ENCODE measurements at places on chromosomes 11 and 22. TPM values are rescaled to one million over a fixed set of nuclear protein-coding genes. Genes with fewer than 3 reads are reported as not detected.
A peak's percentile ranks its signal among the peaks of the same experiment; 100 is the strongest.

GRCh38 chr11:81995889-81996288, 737.8 kb downstream of the FAM181B start:
- no peak overlapping the region for H3K4me3 ChIP-seq
- no peak overlapping the region for H3K27ac ChIP-seq
- H3K27me3 ChIP-seq = no peaks in the 10 kb centered on the region
- no peaks in the 10 kb centered on the region for H3K36me3 ChIP-seq
- H3K4me1 ChIP-seq = no peaks in the 10 kb centered on the region
- DNase-seq = no peak

DNA sequence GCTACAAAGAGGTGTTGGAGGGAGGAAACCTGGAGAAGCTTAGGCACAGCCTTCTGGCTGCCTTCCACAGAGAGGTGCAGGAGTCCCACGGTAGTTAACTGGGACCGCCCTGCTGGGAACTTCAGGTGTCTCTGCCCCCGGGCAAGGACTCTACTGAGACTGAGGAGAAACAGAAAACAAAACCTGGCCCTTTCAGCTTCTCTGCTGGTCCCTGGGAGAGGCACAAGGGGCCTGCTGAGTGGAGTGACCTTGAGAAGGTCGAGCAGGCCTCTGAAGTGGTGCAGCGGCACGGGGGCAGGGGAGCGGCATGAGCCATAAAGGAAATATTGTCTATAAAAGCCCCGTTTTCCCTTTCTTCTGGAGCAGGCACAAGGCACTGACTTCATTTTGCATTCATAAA, 38.9 kb downstream of the NTM start:
- no peak for DNase-seq
- no peaks in the 10 kb centered on the region for H3K36me3 ChIP-seq
- no peaks in the 10 kb centered on the region for H3K27me3 ChIP-seq

The ZNF215 gene
- total RNA-seq = 0.57 TPM

DNA sequence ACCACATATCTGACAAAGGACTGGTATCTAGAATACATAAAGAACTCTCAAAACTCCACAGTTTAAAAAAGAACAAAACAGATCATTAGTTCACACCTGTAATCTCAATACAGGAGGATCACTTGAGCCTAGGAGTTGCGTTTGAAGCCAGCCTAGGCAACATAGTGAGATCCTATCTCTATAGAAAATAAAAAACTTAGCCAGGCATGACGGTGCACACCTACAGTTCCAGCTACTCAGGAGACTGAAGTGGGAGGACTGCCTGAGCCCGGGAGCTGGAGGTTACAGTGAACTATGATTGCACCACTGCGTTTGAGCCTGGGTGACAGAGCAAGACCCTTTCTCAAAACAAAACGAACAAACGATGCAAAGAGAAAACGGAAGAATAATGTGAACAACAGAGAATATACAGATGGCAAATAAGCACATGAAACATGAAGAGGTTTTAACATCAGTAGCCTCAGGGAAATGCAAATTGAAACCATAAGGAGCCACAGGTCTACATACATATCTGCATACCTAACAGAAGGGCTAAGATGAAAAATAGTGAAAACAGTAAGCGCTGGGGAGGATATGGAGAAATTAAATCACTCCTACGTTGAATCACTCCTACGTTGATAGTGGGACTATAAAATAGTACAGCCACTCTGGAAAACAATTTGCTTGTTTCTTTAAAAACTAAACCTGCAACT, 70.7 kb downstream of the DGCR2 start:
- peaks cover 22% of the 10 kb centered on the region for H3K36me3 ChIP-seq
- no peaks in the 10 kb centered on the region for H3K27me3 ChIP-seq
- DNase-seq = no peak
- H3K4me3 ChIP-seq = no peak overlapping the region
- no peaks in the 10 kb centered on the region for H3K4me1 ChIP-seq
- no peak overlapping the region for H3K27ac ChIP-seq

- H3K4me3 ChIP-seq = peak overlapping the region; percentile 79
- H3K4me1 ChIP-seq = peaks cover 26% of the 10 kb centered on the region
- H3K27me3 ChIP-seq = no peaks in the 10 kb centered on the region
- no peak overlapping the region for H3K27ac ChIP-seq
- H3K36me3 ChIP-seq = peaks cover 20% of the 10 kb centered on the region
- peak; percentile 61 for DNase-seq
Observed at GRCh38 chr11:63813563-63814382, 517 bp downstream of the SPINDOC start.
